ENCODE measurements at places on chromosomes 6 and 20.
A peak's percentile ranks its signal among the peaks of the same experiment; 100 is the strongest.

DNA sequence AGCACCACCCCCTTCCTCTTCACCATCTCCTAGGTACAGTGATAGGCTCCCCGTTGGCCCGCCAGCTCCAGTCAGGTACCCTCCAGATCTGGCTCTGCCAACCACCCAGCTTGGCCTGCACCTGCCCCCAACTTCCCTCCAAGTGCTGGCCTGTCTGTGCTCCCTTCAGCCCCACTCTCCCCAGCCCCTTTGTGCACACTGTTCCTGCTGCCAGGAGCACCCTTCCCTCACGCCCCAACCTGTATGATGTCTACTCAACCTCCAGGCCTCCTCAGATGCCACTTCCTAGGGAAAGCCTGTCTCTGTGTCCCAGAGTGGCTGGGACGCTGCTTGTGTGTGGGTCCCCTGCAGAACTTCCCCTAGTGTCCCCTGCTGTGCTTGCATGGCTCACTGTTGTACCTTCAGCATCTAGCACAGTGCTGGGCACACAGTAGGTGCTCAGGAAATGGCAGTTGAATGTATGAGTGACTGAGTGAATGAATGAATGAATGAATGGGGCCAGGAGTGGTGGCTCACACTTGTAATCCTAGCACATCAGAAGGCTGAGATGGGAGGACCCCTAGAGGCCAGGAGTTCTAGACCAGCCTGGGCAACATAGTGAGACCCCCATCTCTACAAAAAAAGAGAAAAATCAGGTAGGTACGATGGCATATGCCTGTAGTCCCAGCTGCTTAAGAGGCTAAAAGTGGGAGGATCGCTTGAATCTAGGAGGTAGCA, 3.0 kb downstream of the ZBP1 start:
- no peak for DNase-seq

GRCh38 chr6:132505158-132505557, 7.8 kb downstream of the STX7 start:
- DNase-seq: no peak

DNA sequence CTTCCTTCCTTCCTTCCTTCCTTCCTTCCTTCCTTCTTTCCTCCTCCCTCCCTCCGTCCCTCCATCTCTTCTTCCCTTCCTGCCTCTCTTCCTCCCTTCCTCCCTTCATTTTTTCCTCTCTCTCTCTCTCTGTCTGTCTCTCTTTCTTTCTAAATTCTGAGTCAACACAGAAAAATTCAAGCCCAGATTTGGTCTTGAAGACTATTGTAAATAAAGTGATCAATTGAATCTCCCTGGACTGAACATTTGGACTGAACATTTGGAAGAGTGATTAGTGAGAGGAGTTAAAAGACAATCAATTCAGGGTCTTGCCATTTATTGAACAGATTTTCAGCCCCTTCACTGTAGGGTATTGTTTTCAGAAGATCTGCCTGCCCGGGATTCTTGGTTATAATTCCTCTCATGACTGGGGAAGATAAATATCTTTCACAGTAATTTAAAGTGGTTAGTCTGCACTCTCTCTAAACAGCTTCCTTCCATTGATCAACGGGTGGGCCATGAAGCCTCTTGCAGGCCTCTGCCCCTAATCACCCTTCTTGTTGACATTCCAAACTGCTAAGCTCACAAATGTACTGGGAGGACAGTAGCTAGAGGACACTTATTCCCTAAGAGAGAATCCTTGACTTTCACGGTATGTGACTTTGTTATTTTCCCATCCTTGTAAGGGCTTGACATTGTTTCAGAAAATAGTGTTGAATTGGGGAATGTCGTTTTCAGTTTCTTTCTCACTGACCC, 101.7 kb upstream of the BMP2 start:
- DNase-seq: no peak

GRCh38 chr20:58818586-58819285, 32.0 kb downstream of the GNAS-AS1 start:
- no peak for DNase-seq

DNA sequence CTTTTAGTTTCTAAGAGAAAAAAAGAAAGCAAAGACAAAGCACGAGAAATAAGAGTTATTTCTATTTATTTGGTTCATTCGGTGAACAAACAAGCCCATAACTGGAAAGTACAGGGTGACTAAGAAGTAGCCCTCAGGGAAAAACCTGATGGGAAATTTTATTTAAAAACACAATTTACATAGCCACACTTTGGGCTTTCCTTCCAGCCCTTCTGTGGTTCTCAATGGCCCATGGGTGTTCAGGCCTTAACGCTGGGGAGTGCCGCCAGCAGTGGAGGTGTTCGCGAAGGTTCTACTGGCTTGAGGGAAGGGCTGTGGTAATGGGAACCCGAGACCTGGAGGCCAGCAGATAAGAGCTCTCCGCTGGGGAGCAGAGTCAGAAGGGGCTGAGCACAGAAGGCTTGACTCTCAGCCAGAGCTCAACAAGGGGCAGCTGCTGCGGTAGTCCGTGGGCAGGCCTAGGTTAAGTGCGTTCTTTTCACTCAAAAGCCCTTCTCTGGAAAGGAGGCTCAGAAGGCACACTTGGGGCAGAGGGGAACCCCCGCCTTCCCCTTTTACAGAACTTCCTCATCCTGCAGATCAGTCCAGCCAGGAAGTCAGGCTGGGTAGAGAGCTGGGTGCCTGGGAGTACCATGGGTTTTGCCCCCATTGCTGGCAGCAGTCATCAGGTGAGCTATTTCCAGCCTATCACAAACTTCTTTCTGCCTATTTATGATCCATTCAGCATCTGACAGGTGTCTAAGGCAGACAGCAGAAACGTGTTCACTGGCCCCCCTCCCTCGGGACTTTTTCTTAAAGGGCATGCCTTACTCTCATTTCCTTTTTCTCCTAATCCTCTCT, 8.8 kb upstream of the CD83 start:
- DNase-seq: peak; percentile 83

DNA sequence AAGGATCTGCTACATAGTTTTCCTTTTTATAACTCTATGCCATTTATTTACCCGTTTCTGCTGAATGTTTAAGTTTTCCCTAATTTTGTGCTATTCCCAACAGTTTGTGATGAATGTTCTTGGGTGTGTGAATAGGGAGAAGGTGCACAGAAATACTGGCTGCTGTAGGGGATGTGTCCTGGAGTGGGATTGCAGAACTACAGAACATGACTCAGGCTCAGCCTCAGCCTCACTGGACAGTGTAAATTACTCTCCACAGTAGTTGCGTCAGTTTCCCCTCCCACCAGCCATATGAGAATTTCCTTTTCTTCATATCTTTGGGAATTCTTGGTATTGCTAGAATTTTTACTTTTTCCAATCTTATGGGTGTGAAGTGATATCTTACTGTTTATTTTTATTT, 57.0 kb downstream of the SLX4IP start:
- DNase-seq: peak; percentile 73

- no peak for DNase-seq
Observed at GRCh38 chr6:157244175-157244574, 79.1 kb downstream of the TMEM242 start.

GRCh38 chr6:89927791-89928550, 33.7 kb downstream of the GJA10 start:
- DNase-seq: peak; percentile 25

DNA sequence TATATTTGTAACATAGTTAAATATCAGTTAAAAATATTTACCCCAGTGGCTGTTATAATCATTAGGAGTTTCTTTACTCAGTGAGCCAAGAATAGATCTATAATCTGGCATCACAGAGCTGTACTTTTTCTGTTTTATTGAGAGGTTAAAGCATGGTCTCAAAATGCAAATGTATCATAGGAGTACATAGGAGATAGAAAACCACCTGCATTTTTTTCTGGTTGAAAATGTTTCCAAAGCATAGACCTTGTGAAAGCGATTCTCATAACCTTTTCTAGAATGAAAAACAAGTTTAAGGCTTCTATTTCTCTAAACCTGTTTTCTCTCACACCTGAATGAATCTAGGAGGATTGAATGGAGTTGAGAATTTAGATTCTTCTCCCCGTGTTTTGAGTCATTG, 14.4 kb downstream of the KCNQ5 start:
- DNase-seq: no peak

GRCh38 chr6:117956386-117956785, 49.3 kb downstream of the SLC35F1 start:
- no peak for DNase-seq

- DNase-seq: no peak
Observed at GRCh38 chr20:28562510-28562898, 2695.0 kb upstream of the DEFB115 start.

GRCh38 chr20:31967830-31968249, at the start of gene XKR7:
TSS of gene XKR7 (plus strand) at chr20:31968151. CDS start at chr20:31968176, 25 bp downstream.
- peak; percentile 5 for DNase-seq

GRCh38 chr6:21342501-21342900, 251.1 kb upstream of the SOX4 start:
- no peak for DNase-seq

GRCh38 chr6:41053041-41053440, at the start of gene APOBEC2:
TSS of gene APOBEC2 (plus strand) at chr6:41053202. CDS start at chr6:41053348, 146 bp downstream.
- DNase-seq: no peak

DNA sequence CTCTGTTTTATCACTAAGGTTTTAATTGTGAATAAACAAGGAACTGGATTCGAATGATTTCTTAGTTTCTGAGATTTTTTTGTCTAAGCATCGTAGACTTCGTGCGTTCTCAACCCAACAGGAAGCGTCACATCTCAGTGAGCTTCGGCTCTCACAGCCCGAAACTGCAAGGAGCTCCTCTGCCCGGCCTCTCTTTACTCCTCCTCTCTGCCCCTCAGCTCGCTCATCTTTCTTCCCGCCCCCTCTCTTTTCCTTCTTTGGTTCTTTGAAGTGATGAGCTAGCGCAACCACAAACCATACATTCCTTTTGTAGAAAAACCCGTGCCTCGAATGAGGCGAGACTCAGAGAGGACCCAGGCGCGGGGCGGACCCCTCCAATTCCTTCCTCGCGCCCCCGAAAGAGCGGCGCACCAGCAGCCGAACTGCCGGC, 480 bp upstream of the NT5E start:
- no peak for DNase-seq

DNA sequence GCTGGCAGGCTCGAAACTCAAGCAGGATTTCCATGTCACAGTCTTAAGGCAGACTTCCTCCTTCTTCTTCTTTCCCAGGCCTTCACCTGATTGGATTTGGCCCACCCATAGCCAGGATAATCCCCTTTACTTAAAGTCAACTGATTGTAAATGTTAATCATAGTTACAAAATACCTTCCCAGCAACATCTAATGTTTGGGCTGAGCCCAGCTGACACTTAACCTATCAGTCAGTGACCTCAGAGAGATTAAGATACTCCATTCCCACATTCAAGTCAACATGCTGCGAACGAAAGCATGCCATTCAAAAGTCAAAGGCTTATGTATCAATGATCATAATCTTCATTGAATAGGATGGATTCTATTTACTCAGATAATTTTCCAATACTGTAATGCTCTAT, 16.0 kb downstream of the MAP7 start:
- no peak for DNase-seq

DNA sequence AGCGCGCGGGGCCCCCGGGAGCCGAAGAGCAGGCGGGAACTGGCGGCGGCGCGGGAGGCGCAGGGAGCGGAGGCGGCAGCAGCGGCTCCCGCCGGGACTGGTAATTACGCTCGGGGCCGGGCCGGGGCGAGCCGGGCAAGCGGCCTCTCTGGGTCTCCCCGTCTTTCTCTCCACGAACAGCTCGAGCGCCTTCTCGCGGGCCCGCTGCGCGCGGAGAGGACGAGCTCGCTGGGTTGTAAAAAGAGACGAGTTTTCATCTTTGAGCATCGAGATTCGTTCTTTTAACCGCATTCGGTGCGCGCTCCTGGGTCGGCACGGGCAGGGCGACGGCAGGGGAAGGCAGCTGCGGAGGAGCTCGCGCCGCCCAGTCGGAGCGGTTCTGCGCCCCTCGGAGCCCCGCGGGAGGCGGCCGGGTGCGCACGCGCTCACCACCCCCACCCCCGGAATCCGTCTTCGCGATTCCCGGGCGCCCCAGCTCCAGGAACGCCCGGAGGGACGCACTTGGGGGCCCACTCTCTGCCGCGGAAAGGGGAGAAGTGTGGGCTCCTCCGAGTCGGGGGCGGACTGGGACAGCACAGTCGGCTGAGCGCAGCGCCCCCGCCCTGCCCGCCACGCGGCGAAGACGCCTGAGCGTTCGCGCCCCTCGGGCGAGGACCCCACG, 38.0 kb downstream of the YTHDF1 start:
- DNase-seq: no peak

GRCh38 chr6:18393698-18394097, 6.5 kb downstream of the RNF144B start:
- DNase-seq: no peak

GRCh38 chr6:115706324-115706723, 354.4 kb downstream of the FRK start:
- DNase-seq: no peak

DNA sequence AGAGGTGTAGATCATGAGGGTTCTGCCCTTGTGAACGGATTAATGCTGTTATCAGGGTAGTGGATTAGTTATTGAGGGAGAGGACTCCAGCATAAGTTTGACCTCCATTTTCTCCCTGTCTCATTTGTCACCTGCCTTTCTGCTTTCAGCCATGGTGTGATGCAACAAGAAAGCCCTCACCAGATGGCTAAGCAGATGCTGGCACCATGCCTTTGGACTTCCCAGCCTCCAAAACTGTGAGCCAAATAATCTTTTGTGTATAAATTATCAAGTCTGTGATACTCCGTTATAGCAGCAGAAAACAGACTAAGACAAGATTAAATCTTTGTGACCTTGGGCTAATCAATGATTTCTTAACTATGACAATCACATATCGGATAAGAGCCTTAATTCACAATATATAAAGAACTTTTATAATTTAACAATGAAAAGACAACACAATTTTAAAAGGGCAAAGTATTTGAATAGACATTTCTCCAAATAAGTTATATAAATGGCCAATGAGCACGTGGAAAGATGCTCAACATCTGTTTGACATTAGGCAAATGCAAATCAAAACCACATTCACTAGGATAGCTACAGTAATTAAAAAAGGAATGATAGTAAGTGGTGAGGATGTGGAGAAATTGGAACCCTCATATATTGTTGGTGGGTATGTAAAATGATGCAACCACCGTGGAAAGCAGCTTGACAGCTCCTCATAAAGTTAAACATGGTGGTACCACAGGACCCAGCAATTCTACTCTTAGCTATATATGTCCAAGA, 45.3 kb upstream of the IFNGR1 start:
- DNase-seq: no peak

GRCh38 chr6:120198033-120198432, 848.5 kb upstream of the MAN1A1 start:
- DNase-seq: peak; percentile 95

DNA sequence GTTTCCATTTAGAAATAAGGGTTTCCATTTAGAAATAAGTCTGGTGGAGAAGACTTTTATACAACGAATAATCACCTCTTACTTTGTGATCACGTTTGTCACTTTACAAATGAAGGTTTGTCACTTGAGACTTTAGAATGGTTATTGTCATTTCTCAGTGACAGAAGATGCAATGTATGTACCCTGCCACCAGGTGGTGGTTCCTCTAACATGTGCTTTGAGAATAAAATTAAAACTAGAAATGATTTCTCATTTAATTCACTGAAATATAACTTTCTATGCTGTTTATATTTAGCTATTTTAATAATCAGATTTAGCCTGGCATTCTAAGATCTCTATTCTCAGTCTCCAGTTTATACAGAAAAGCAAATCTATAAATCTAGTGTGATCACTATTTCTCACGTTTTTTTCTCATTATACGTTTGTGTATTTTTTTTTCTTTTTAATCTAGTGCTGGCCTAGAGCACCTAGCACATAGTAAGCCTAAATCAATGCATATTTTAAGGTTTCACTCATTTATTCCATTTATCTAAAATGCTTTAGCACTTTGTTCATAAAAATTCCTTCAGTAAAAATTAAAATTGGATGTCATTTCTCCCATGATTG, 57.4 kb upstream of the TFAP2D start:
- peak; percentile 61 for DNase-seq

Measured in OCI-M1 (cell line).